ENCODE measurements at places on chromosomes 5 and 9.

DNA sequence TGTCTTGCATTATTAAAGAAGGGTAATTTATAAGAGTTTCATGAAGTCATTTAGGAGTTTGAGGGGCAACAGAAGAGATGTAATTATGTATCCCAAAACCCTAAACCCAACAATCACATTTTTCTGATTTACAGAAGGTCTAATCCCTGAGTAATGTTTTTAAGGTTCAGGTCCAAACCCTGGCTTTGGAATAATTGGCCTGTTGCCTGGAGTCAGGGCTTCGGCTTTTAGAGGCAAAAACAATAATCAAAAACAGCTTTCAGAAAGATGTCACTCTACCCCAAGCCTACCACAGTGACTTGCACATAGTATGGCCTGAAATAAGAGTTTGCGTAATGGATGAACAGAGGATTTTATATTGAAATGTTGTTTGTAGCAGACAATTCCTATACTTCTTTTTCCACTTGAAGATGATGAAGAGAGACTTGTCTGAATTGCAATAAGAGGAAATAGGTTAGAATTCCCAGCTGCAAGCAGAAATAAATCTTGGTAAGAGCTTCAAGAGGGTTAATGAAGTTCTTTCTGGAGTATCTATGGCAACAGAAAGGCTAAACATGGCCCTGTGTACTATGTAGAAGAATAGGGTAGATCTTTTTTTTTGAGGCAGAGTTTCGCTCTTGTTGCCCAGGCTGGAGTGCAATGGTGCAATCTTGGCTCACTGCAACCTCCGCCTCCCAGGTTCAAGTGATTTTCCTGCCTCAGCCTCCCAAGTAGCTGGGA is 152.0 kb downstream of the GPBP1 start:
- no peak for DNase-seq

DNA sequence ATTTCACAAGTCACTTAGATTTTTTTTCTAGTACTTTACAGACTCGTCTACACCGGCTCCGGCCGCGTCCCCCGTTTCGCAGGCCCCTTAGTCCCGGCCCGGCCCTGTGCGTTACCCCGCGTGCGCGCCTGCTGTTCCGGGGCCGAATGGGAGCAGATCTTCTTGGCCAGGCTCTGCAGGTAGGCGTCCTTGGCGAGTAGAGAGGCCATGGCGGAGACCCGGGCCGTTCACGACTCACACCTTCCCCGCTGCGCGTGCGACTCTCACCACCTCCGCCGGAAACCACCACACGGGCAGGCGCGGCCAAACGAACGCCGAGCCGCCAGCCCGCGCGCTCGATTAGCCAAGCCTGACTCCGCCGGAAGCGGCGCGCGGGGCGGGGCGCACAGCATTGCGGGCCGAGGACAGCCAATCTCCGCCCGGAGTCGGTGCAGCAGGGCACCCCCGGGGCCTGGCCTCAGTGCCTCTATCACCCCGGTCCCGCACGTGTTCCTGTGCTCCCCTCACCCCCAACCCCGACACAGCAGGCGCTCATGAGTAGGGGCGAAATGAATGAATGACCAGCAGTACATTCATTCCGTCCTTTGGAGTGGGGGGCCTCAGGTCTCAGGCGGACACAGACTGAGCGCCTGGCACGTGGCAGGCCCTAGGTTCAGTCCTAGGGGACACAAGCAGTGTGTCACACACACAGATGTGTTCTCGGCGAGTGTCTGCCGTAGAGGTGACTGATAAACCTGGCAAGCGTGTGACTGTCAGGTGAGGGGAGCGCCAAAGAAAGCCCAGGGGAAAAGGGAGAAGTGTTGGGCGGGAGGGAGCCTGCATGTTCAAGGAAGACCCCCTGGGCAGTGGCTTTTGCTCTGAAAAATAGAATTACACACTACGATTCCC is at the start of gene SURF6:
Gene SURF6, minus strand, starts transcription at position 265 of the 888 bp plus-strand sequence. Its CDS starts 56 bp downstream, at position 209.
- DNase-seq: peak; percentile 95

GRCh38 chr5:141942185-141942857 is 15.7 kb downstream of the PCDH12 start:
- no peak for DNase-seq

DNA sequence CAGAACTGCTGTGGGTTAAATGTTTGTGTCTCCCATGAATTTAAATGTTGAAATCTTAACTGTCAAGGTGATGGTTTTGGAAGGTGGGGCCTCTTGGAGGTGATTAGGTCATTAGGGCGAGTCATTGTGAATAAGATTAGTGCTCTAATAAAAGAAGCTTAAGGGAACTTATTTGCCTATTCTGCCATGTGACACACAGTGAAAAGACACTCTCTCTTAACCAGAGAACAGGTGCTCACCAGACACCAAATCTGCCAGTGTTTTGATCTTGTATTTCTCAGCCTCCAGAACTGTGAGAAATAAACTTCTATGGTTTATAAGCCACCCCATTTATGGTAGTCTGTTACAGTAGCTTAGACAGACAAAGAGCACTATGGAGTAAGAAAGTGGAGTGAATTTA is 117.9 kb upstream of the SV2C start:
- DNase-seq: no peak

DNA sequence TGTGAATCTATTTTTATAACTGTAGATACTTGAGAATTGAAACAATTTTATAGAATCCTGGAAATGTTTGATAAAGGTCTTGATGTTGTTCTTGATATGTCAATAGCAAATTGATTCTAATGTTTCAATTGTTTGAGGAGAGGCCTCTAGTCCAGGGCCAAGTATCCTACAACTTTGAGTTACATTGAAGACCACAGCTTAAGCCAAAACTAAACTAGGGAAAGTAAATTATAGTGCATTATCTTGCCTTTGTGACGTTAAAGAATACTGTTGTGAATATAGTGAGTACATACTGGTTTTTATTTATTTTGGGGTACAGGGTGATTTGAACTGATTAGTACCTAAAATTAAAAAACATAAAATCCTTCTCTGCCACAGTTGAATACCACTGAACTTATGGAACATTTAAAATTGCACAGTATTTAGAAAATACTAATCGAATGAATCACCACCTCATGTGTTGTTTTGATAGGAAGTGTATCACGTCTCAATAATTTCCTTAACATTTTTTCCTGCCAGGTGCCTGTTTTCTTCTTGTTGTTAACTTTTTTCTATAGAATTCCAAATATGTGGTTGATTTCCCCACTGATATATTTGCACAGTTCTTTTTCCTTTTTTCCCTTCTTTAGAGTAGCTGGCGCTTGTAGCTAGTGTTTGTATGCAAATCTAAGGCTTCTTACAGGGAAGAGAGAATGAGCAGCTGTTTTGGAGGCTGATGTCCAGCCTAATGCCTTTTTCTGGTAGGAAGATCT is 12.5 kb downstream of the ARHGEF28 start:
- no peak for DNase-seq

GRCh38 chr5:568809-569208 is 43.3 kb upstream of the CEP72 start:
- DNase-seq: no peak

GRCh38 chr9:91240596-91241165 is 121.0 kb downstream of the AUH start:
- DNase-seq: no peak

Measured in activated CD4-positive, alpha-beta T cell treated with anti-CD3 and anti-CD28 coated beads, Interleukin-2, amount 50 U/mL, for 16 hours (primary cell).